ENCODE measurements at places on chromosomes 16 and 17.

DNA sequence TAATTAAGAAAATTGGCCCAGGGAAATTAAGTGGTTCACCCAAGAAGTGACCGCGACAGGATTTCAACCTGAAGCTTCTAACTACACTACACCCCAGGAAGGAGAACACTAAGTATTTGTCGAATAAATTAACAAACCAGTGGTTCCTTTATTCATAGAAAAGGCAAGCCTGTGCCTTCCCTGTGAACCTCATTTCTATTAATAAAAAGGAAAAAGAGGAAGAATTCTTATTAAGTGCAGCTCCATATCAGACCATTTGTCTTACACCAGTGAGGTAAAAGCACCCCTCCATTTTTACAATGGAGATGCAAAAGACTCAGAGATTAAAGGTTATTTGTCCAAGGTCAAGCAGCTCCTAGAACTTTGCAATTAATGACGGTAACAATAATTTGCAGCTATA lies 1.7 kb downstream of the COPS3 start:
- DNase-seq: no peak

GRCh38 chr16:30927789-30928378 lies 4.5 kb downstream of the FBXL19 start:
- no peak for DNase-seq

DNA sequence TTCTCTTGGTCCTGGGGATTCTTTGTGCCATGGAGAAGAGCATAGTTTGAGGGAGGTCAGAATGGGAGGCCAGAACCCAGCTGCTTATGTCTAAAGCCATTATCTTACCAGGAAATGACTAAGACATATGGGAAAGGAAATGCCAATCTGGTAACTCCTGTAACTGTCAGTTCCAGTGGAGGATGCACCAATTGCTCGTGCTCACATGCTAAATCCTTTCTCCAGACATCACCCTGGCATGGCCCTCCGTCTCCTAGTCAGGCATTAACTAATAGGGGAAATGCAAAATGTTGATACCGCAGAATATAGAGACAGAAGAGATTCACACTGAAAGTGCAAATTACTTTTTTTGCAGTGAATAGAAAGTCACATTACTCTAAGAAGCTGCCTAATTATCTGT lies 255.6 kb upstream of the HSBP1 start:
- no peak for DNase-seq

DNA sequence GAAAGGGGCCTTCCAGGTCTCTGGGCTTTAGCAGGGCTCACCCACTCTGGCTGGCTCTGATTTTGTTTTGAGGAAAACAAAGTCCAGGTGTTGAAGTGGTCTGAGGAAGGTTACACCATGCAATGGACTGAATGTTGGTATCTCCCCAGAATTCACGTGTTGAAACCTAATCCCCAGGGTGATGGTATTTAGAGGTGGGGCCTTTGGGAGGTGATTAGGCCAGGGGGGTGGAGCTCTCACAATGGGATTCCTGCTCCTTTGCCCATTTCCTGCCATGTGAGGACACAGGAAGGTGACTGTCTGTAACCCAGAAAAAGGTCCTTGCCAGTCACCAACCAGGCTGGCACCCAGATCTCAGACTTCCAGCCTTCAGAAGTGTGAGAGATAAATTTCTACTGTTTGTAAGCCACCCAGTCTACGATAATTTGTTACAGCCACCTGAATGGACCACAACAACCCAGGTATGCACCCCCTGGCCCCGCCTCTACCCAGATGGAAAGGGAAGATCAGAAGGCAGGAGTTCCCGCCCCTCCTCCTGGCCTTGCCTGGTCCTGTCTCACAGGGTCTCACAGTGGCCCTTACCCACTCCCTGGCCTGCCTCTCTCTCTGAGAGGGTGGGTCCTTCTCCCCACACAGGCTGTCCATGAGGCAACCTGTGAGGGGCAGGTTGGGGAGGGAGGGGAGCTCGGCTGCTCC lies 32.0 kb downstream of the LRRC75A start:
- DNase-seq: no peak

DNA sequence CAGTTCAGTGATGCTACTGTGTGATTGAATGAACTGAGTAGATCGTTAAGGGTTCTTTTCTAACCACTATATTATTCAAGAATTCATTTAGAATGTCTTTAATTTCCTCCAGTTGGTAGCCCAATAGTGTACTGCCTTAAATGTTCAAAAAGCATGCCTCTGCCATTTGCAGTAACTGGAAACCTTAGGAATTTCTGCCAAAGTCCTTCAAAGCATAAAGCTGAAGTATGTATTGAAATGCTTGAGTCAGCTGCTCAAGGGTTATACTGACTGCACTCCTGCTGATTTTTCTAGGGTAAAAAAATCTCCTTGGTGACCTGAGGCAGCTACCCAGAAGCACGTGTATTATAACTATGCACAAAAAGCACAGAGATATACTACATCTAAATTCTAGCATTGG lies 56.5 kb downstream of the SNTB2 start:
- no peak for DNase-seq

DNA sequence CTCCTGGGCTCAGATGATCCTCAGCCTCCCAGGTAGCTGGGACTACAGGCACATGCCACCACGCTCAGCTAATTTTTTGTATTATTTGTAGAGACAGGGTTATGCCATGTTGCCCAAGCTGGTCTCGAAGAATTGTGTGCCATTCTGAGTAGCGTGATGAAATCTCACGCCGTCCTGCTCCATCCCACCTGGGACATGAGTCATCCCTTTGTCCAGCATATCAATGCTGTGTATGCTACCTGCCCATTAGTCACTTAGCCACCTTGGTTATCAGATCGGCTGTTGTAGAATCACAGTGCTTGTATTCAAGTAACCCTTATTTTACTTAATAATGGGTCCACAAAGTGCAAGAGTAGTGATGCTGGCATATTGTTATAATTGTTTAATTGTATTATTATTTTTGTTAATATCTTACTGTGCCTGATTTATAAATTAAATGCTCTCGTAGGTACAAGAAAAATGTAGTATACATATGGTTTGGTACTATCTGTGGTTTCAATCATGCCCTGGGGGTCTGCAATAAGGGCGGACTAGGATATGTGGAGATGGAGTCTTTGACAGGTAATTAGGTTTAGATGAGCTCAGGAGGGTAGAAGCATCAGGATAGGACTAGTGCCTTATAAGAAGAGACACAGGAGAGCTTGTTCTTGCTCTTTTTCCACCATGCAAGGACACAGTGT lies 26.6 kb upstream of the SLC13A2 start:
- DNase-seq: no peak
